AG04449 (cell line): ENCODE measurements at places on chromosomes 16 and 17.
A peak's percentile ranks its signal among the peaks of the same experiment; 100 is the strongest.

DNA sequence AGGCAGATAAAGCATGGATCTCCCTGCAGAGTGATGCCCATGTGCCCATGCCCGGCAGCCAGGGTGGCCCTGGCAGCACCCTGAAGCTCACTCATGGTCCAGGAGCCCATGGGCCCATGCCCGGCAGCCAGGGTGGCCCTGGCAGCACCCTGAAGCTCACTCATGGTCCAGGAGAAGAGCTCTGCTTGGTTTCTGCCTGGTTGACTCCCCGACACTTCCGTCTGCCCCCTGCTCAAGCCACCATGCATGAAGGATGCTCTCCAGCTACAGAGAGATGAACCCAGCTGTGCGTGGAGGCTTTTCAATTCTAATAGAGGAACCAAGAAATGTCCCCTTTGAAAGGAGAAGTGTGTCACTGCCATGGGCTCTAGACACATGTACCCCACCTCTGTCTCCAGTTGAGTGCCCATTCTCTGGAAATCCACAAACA is 8.7 kb downstream of the CCL17 start:
- no peak for DNase-seq

- no peak for DNase-seq
These were observed 5.8 kb upstream of the VPS35L start for GRCh38 chr16:19549673-19550072.

GRCh38 chr17:64938290-64938689 is 19.0 kb upstream of the LRRC37A3 start:
- no peak for DNase-seq

GRCh38 chr17:42126836-42127235 is 4.2 kb downstream of the HSPB9 start:
- DNase-seq, result no peak

- DNase-seq, result no peak
These were observed 6.5 kb upstream of the C16orf74 start for GRCh38 chr16:85757341-85757822.

GRCh38 chr17:75704963-75705875 is 16.0 kb upstream of the ITGB4 start:
- no peak for DNase-seq

- DNase-seq, result no peak
These were observed 23.8 kb upstream of the CBLN1 start for GRCh38 chr16:49305406-49305805.

DNA sequence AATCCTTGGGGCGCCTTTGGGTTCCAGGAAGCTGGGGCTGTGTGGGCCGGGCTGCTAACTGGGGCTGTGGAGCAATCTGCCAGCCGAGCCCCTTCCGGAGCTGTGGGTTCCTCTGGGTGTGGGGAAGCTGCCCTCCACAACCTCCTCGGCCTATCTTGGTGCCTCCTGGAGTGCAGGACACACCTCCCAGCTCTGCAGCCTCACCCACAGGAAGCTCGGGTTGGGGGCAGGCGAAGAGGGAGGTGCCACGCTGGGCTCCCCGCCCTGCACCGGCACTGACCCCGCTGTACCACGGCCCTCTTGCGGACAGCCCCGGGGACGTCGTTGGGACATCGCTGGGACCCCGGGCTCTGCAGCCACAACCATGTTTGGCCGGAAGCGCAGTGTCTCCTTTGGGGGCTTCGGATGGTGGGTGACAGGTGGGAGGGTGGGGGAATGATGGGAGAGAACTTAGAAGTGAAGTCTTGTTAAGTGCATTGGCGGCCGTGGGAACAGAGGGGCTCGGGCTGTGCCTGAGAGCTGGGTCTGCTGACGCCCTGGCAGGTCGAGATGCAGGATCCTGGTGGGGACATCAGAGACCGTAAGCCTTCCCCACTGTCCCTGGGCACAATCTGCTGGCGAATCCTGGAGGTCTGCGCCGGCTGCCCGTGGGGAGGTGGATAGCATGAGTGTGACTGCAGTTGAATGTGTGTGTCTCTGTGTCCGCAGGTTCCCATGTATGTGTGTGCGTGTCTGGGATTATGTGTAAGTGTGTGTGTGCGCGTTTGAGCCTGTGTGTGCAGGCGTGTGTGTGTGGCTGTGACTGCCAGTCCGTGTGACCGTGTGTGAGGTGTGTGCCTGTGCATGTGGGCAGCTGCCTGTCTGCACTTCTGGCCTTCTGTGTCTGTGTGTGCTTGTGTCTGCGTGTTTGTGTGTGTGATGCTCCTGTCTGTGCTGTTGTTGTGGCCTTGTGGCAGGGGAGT is at the start of gene RAP1GAP2:
TSS of gene RAP1GAP2 (plus strand) at position 275 of the 962 bp plus-strand sequence. CDS start at position 365, 90 bp downstream.
- no peak for DNase-seq

DNA sequence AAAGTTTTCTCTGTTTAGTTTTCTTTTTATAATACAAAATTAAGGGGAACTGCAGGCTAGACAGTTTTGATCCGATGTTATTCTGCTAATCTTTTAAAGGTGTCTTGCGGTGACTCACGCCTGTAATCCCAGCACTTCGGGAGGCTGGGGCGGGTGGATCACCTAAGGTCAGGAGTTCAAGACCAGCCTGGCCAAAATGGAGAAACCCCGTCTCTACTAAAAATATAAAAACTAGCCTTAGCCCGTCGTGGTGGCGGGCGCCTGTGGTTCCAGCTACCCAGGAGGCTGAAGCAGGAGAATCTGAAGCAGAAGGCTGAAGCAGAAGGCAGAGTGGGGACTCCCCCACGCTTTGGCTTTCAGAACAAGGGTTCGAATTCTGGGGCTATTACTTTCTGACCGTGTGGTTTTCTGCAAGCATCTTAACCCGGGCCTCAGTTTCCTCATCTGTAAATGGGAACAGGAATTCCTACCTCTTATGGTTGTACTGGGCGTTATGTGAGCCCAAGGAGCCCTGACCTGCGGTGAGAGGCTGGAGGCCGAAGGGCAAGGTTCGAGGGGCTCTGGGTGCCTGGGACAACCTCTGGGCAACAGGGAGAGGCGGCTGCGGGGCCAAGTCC is 1.2 kb upstream of the KATNB1 start:
- no peak for DNase-seq

GRCh38 chr17:34644941-34645550 is 65.7 kb downstream of the TMEM132E start:
- DNase-seq, result no peak

DNA sequence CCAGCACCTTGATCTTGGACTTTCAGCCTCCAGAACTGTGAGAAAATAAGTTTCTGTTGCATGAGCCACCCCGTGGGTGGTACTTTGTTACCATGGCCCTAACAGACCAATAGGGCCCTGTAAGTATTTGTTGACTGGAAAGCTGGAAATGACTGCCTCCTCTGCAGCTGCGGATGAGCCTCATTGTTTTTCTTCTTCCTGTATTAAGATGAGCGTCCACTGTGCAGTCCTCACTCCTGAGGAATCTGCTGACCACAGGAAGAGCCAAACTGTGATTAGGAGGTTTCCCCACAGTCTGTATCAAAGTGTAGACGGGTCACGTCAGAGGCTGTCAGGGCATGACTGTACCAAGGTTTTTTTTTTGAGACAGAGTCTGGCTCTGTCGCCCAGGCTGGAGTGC is 12.2 kb upstream of the AKTIP start:
- no peak for DNase-seq

GRCh38 chr16:4051591-4051990 is 64.7 kb downstream of the ADCY9 start:
- no peak for DNase-seq

DNA sequence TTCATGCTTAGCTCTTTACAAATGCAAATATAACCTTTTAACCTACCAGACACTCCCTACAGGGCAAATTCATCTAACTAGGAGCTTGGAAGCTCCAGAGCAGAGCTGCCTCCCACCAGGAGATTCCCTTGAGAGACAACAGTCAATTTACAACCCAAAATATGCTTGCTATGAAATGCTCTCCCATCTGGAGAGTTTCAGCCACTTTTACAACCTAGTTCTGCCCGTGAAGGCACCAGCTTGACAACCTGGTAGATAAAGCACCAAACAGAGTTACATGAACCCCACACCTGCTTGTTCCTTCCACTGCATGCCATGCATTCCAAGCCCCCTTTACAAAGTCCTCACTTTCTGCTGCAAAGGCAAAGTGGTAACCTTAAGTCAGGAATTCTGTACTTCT is 215.3 kb upstream of the KIF2B start:
- no peak for DNase-seq

DNA sequence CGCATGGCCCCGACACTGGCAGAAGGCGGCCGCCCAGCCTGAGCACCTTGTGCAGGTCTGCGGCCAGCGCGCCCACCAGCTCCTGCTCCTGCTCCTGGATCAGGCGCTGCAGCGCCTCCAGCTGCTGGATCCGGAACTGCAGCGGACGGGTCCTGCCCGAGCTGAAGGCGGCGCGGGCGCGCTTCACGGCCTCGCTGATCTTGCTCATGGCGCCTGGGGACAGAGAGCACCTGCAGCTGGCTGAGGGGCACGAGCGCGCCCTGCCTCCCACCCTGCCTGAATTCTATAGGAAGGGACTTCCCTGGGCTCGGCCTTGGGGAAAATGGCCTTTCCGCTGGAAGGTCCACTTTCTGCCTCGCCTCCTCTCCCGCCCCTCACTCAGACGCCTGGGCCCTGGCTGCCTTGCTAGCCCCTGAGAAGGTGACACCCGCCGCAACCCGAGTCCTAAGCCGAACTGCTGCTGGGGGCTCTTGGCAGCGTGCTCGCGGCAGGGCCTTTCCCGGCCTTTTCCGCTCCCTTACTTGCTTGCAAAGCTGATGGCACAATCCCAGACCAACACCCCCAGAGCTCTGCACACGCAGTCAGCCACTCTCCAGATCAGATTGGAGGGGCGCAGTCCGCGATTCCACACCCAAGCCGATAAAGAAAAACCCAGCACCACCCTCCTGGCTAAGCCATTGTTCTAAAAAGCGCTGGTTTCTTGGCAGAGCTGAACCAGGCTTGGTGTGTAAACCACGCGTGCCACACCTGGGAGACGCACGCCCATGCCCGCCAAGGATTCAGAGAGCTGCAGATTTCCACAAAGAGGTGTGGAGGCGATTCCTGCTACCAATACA is 3.0 kb downstream of the ALDH3A1 start:
- no peak for DNase-seq

DNA sequence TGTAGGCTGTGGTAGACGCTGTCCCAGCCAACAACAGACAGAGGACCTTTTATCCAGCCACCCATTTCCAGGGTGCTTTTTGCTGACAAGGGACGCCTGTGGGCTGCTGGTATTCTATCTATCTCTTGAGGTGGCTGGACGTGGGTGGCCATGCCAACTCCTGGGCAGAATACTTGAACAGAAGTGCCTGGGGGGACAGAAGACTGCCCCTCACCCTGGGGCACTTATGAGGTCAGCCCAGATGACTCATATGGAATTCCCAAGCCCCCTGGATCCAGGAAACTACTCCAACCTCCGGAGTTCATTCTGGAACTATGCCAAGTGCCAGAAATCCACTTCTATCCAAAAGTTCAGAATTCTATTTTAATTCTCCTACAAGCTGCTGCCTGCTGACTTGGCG is 61.3 kb downstream of the CDRT4 start:
- DNase-seq, result no peak

- peak; percentile 66 for DNase-seq
These were observed 133.1 kb downstream of the ABCA8 start for GRCh38 chr17:68821860-68822696.

DNA sequence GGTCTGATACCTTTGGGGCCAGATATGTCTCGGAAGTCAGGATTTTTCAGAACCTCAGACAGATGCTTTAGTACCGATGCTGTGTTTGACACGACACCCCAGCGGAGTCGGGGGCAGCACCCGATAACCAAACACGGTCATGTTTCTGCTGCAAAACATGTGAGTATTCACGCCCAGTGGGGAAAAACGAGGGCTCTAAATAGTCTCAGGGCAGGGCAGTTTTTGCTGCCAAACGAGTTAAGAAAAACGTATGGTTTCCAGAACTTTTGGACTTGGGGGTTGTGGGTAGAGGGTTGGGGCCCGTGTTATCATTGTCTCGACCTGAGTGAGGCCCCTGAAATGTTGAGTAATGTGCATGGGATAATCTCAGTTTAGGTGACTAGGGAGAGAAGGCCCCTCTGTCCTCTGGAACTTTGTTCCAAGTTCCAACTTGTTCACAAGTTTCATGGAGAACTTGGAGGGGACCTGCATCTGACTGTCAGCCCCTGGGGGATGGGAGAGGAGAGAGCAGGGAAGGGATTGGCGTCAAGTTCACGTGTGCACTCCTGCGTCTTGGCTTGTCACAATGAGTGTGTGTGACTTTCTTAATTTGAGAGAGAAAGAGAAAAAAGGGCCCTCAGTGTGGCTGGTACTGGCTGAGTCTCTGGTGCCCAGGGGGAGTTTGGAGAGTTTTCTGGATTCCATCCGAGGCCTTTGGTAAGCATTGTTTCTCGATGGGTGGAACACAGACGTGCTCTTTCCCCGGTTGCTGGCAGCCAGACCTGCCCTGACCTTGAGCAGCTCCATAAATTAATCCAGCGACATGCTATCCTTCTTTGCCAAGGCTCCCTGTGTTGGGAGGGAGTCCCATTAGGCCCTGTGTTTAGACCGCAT is 83.9 kb upstream of the CIBAR2 start:
- DNase-seq, result no peak

DNA sequence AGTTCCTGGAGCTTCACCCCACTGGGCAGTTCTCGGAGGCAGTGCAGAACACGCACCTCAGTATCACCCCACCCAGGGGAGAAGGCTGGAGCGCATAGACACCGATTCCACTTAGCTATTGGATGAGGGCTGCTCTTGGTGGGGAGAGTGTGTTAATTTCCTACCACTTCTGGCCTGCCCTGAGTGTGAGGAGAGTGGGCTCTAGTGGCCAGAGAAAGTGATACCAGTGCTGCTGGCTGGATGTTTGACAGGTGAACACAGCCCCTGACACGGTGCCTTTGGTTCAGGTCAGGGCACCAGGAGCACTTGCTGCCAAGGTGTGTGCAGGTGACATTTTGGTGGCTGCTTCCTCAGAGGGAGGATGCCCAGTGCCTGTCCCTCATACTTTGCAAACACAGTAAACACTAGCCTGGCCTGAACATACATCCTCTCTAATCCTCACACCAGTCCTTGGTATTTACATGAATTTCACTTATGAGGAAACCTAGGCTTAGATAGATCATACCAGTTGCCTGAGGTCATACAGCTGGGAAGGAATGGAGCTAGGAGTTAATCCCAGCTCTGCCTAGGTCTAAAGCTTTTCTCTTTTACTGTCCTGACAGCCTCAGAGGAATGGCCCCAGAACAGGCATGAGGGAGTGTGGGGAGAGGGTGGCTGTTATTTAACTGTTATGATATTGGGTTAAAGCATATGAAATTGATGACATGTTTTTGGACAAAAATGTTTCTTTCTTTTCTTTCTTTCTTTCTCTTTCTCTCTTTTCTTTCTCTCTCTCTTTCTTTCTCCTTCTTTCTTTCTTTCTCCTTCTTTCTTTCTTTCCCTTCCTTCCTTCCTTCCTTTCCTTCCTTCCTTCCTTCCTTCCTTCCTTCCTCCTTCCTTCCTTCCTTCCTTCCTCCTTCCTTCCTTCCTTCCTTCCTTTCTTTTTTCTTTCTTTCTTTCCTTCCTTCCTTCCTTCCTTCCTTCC is 21.0 kb upstream of the ITGAX start:
- no peak for DNase-seq

GRCh38 chr16:66904846-66905632 is 13.6 kb downstream of the CDH16 start:
- DNase-seq, result no peak

DNA sequence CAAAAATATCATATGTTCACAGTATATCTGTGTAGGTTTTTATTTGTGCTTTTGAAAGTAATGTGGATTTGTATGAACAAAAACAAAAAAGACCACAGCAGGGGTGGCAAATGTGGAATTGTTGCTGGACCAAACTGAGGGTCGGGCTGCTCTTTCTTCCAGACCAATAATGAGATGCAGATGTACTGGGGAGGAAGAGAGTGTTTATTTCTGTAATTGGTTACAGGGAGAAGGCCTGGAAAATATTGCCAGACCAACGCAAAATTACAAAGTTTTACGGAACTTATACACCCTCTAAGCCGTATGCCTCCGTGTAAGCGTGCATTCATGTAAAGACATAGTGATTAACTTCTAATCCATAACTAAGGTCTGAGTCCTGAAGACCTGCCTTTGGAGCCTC is 353.9 kb upstream of the C16orf82 start:
- DNase-seq, result no peak
